ENCODE measurements at places on chromosomes 1 and 21.

DNA sequence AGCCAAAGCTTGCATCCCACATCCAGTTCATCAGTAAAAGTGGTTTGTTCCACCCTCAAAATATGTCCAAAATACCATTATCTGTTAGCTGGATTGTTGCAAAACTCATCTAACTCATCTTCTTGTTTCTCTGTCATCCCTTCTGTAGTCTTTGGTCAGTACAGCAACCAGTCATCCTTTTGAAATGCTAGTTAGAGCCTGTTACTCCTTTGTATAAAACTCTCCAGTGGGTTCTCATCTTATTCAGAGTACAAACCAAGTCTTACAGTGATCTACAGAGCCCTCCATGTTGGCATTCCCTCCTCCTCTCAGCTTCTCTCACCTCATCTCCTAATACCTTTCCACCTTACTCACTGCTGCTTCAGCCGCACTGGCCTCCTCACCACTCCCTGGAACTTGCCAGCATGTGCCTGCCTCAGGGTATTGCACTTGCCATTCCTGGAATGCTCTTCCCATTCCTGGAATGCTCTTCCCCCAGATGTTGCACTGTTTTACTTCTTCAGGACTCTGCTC is 70.6 kb downstream of the LAMC1 start:
- no peak for DNase-seq

- no peak for DNase-seq
These were observed 105.4 kb downstream of the KCTD3 start for GRCh38 chr1:215672482-215672881.

- no peak for DNase-seq
These were observed 83.5 kb upstream of the COA6 start for GRCh38 chr1:234289538-234290305.

DNA sequence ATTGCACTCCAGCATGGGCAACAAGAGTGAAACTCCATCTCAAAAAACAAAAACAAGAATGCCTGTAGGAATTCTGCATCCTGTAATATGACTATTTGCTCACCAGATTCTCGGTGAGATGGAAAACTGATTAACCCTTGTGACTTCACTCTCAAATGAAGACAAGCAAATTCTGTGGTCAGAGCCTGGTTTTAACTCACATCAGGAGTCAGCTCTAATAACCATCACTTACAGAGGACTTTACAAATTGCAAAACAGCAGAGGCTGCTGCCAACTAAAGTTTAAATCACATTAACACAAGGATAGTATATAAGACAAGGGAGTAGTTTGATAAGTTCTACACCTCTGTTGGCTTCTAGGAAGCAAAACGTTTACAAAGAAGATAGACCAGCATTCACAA is 35.7 kb upstream of the FAM163A start:
- DNase-seq = no peak

- DNase-seq = no peak
These were observed 206.9 kb downstream of the ASTN1 start for GRCh38 chr1:176957603-176958002.

- no peak for DNase-seq
These were observed 66.3 kb upstream of the PPP2R5A start for GRCh38 chr1:212218911-212219310.

- DNase-seq = no peak
These were observed 39.7 kb upstream of the ETV3 start for GRCh38 chr1:157177733-157178394.

- no peak for DNase-seq
These were observed 1144.6 kb upstream of the ADGRL2 start for GRCh38 chr1:80656014-80656636.

DNA sequence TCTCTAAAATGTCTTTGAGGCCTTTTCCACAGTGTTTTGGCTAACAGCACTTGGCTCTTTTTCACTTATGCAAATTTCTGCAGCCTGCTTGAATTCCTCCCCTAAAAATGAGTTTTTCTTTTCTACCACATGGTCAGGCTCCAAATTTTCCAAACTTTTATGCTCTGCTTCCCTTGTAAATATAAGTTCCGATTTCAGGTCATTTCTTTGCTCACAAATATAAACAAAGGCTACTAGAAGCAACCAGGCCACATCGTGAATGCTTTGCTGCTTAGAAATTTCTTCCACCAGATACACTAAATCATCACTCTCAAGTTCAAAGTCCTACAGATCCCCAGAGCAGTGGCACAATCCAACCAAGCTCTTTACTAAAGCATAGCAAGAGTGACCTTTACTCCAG is 28.1 kb upstream of the BTG3 start:
- no peak for DNase-seq

GRCh38 chr1:214476986-214477870 is 74.2 kb downstream of the PTPN14 start:
- DNase-seq = no peak

- no peak for DNase-seq
These were observed 26.8 kb downstream of the SESN2 start for GRCh38 chr1:28286111-28286510.

Data from GF-D8 (cell line).